Temporal lobe (tissue), 4 donors: ENCODE measurements at places on chromosomes 2 and 18. TPM values are rescaled to one million over a fixed set of nuclear protein-coding genes. Genes with fewer than 3 reads are reported as not detected.

LCT gene
- total RNA-seq: not detected

UGT1A3 gene
- total RNA-seq: not detected

RBM44 gene
- total RNA-seq: 3.4 TPM

FLACC1 gene
- 3.0 TPM for total RNA-seq

COL4A3 gene
- 0.49 TPM for total RNA-seq

AAK1 gene
- 37.4 TPM for total RNA-seq

TTR gene
- 0.25 TPM for total RNA-seq

FEV gene
- not detected for total RNA-seq

INPP5D gene
- total RNA-seq: 2.7 TPM

RNU2-63P gene
- not detected for total RNA-seq

CD8A gene
- 2.0 TPM for total RNA-seq

IL1RL2 gene
- total RNA-seq: 0.74 TPM

SGPP2 gene
- total RNA-seq: 1.2 TPM

PAX3 gene
- 0.49 TPM for total RNA-seq

SS18 gene
- 37.6 TPM for total RNA-seq

YPEL5 gene
- total RNA-seq: 90.2 TPM
